ENCODE measurements at places on chromosomes 4 and X. TPM values are rescaled to one million over a fixed set of nuclear protein-coding genes. Genes with fewer than 3 reads are reported as not detected.

Gene TCEAL6
- not detected for total RNA-seq

Gene AREG
- total RNA-seq = not detected

Gene SPANXD
- total RNA-seq = not detected

Gene TSPAN6
- 40.2 TPM for total RNA-seq

Gene CDS1
- 1.8 TPM for total RNA-seq

Gene PFKFB1
- total RNA-seq = not detected

Gene LRRC66
- not detected for total RNA-seq

Gene PABPC4L
- 4.4 TPM for total RNA-seq

Gene FAM9B
- not detected for total RNA-seq

Gene NDST4
- total RNA-seq = 32.8 TPM

Gene ITM2A
- total RNA-seq = 839 TPM

Gene TMEM187
- total RNA-seq = 6.8 TPM

Gene RIBC1
- 0.68 TPM for total RNA-seq

Gene NOCT
- total RNA-seq = 27.6 TPM

Gene UGT2A3
- not detected for total RNA-seq

Gene KIAA0232
- total RNA-seq = 30.2 TPM

Gene CTAG2
- not detected for total RNA-seq

Gene P2RY8
- total RNA-seq = not detected

Gene SUPT20HL1
- total RNA-seq = not detected

Gene PCDH19
- 0.80 TPM for total RNA-seq

Gene MAGEB2
- not detected for total RNA-seq

Gene SH2D1A
- 0.71 TPM for total RNA-seq

Gene MAGEE2
- not detected for total RNA-seq

Gene PCYT1B
- total RNA-seq = 4.3 TPM

Gene ZNF595
- 22.2 TPM for total RNA-seq

Gene ERCC6L
- 17.0 TPM for total RNA-seq

Gene DUX4
- total RNA-seq = not detected

Gene HERC5
- total RNA-seq = 0.54 TPM

Gene TXK
- total RNA-seq = 2.0 TPM

Gene GYPB
- not detected for total RNA-seq

Gene AKAP14
- not detected for total RNA-seq

Gene TMEM144
- 2.2 TPM for total RNA-seq

Gene ZNF827
- total RNA-seq = 18.4 TPM

Gene WAS
- total RNA-seq = 1.1 TPM

Measured in A673 (cell line).